Fibroblast of mammary gland (primary cell): ENCODE measurements at places on chromosomes 12 and 14.
A peak's percentile ranks its signal among the peaks of the same experiment; 100 is the strongest.

GRCh38 chr14:95395098-95395737, 75.5 kb upstream of the CLMN start:
- peak; percentile 85 for DNase-seq

GRCh38 chr12:124939079-124939420, 24.6 kb upstream of the UBC start:
- DNase-seq: peak; percentile 91

DNA sequence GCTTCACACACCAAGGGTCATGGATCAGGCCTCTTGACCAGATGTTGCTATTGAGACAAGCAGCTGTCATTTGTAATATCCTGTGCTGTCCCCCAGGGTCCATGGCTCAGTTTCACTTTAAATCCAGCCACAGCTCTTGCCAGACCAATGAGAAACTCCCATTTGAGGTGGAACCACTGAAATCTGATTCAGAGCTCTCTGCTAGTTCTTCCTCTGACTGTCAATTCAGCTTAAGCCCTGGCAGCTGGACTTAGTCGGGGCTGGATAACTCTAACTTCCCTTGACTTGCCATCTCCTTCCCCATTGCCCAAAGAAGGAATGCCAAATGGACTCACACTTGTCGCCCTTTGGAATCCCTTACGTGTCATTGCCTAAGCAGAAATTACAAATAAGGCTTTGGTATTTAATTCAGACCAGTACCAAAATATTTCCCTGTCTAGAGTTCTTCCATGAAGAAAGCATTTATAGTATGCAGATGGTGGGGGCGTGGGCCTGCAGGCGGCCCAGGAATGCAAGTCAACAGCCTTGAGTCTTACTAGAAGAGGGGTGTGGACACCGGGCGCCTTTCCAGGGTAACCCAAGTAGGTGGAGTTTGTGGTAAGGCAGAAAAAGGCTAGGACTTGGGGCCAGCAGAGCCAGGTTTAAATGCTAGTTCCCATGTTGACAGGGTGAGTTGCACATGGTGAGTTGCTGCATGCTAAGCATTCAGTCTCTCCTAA, 96.9 kb upstream of the TMPO start:
- peak; percentile 94 for DNase-seq

GRCh38 chr12:23008623-23009022, 383.7 kb downstream of the ETNK1 start:
- no peak for DNase-seq

- no peak for DNase-seq
Measured at GRCh38 chr12:94123127-94123526, 25.2 kb upstream of the PLXNC1 start.

DNA sequence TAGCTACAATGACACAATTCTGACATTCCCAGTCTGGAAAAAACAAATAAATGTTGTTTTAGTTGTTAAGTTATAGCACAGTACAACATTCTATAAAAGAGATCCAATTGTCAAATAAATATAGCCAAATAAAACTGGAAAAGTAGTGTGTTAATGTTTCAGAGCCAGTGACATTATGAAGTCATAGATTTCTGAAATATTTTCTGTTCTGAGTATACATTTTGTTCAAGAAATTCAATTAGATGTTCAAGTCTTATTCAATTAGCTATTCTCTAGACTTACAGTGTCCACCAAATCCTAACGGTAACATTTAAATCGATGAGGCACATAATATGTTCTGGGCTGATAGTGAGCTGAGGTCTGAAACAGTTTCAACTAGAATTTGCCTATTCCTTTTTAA, 196.1 kb upstream of the ABCD2 start:
- DNase-seq: no peak

DNA sequence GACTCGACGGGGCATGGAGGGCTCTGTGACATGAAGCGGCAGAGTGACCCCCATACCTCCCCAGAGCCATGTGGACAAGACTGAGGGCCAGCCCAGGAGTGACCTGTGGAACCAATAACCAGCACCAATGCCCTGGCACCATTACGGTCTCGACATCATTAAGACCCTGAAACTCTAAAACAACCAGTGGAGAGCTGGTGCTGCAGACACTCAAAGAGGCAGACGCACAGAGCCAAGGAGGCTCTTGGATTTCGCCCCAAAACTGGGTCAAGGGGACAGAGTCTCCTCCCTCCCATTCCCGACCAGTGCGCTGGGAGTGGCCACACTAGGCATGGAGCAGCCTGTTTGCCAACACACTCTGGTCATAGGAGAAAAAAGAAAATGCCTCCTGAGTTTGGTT, 41.6 kb upstream of the VASH1 start:
- DNase-seq: no peak
